ENCODE measurements at places on chromosomes 3 and 15.

DNA sequence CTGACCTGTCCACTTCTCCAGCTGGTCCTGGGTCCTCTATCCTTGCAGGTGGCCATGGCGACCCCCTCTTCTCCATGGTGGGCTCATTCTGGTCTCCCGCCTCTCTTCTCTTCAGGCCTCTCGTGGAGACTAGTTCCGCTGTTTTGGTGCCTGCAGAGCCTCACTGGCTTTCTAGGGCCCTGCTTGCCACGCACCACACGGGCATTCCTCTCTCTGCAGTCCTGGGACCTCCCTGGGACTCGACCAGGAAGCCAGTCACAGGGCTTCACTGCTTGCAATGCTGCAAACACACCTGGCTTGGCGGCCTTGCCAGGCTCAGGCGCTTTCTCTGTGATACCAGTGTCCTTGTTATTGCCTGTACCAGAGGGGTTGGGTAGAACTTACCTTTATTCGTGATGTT, 9.1 kb downstream of the SLC28A1 start:
- no peak for DNase-seq

DNA sequence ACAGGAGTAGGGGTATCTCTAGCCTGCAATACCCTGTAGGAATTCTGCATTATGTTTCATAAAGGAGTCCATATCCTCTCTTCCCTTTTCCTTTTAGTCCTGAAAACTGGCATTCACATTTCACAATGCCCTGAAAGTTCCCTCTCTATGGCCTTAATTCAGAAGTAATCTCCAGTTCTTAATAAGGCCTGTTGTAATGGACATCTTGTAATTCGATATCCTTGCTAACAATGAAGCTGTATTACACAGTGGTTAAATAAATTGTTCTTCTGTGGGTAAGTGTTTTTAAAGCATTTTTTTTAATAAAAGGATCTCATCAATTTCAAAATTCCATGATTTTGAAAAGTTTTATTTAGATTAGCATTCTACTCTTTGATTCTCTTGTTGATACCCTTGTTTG, 34.3 kb upstream of the NEO1 start:
- no peak for DNase-seq

- no peak for DNase-seq
Observed at GRCh38 chr15:34855413-34855812, 60.1 kb upstream of the ACTC1 start.

DNA sequence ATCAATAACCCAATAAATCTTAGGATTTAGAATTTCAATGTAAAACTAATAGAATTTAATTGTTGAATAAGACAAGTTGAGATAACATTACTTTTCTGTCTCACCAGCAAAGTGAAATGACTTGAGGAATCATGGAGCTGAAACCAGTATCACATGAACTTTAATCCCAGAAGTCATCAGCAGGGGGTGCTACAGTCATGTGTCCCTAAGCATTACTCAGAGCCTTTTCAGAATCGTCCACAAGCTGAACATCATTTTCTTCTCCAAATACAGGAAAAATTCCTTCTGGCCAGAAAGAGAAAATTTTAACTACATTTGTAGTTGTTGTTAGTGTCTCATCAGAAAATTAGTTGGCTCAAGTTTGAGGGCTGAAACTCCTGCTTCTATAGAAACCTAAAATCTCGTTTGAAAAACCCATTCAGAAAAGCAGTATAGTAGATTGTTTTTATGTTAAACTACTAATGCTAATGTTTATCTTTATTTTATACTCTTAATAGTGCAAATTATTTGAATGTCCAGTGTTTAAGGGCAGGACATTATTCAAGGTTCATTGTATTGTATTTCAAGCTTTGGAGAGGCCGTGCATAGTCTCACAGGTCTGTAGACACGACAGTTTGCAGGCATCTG, 384.1 kb downstream of the PLOD2 start:
- no peak for DNase-seq

DNA sequence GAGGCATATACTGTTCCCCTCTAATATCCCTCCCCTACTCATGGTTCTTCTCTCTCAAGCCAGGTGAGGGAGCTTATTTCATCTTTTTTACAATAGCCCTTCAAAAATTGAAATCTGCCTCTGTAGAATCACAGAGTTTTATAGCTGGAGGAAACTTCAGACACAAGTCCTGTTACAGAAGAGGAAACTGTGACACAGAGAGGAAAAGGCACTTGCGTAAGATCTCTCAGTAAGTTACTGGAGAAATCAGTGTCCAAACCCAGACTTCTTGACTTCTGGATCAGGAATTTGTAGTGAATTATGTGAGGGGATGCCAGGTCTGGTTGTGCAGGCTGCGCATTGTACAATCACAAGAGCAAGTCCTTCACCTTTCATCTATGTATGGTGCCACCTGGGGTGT, 4.6 kb downstream of the FGD5 start:
- DNase-seq: no peak

- no peak for DNase-seq
Observed at GRCh38 chr15:70286113-70286806, 188.5 kb upstream of the TLE3 start.

- DNase-seq: no peak
Observed at GRCh38 chr3:133506215-133506901, 67.1 kb upstream of the CDV3 start.

DNA sequence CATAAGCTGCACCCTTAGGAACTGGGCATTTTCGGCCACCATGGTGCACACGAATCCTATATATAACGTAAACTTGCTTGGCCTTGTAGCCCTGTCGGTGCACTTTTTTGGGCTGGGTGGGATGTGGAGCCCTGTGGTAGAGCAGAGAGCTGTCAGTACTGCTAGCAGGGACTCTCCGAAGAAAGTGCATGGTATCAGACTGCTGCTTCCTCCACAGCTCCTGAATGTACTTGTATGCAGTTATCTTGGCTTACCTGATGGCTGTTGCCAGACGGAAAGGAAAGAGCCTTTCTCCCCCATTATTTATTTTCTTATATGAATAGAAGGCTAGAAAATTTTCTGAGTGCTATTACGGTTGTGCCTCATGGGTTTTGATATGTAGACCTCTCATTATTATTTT, 8.4 kb downstream of the GALK2 start:
- no peak for DNase-seq

DNA sequence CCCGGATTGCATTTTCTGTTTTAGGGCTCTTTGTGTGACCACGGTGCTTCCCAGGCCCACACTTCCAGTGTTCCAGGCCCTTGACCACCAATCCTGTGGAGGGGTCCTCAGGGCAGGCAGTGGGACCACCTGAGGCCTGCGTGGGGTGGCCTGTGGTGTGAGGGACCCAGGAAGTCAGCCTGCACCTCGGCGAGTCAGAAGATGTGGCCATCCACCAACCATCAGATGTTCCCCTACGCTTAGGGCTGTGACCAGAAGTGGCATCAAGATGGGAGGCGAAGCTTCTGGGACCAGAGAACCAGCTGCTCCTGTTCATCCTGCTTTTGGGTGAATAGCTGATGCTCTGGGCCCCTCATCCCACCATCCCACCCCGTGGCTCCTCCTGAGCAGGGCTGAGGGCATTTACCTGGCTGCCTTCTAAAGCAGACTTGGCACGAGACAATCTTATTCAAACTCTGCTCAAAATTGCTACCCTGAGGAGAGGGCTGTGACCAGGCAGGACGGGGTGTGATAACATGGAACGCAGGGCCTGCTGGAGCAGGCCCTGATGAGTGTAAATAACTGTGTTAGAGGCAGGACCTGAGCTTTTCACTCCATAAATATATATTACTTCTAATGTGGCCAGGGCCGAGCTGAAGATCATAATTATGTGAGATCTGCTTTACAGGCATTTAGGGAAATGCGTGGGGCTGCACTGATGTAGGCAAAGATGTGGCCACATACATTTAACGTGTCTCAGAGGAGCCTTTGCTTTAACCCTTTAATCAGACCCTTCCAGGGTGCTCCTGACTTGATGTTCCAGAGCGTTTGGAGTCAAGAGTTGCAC, 28.8 kb downstream of the SMAD3 start:
- no peak for DNase-seq

DNA sequence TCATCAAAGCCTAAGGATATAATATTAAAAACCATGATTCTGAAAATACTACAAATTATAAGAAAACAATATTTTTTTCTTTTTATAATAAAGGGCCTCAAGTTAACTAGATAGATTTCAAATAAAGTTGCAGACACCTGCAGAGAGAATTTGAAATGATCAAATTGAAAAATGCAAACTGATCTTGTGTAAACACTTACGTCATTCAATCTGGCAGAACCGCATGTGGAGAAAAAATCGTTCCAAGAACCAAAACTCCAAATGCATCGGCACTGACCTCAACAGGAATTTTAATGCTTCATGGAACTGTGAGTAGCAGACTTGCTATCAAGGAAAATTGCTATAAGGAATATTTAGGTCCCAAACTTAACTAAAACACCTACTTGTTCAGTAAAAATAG, 17.2 kb downstream of the CPA3 start:
- DNase-seq: no peak

GRCh38 chr3:39433642-39434041, 27.1 kb downstream of the RPSA start:
- DNase-seq: no peak

DNA sequence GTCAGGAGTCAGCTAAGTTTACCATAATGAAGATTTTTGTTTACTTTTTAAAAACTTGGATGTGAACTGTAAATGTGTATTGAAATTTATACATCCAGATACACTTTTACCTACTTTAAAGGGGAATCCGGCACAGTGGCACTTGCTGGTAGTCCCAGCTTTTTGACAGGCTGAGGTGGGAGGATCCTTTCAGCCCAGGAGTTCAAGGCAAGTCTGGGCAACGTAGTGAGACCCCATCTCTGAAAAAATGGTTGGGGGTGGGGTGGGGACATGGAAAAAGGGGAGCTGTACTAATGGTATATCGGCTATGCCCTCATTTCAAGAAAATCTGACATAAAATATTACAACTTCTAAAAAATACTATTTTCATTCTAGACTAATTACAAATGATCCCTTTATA, 95.8 kb upstream of the CGNL1 start:
- no peak for DNase-seq

DNA sequence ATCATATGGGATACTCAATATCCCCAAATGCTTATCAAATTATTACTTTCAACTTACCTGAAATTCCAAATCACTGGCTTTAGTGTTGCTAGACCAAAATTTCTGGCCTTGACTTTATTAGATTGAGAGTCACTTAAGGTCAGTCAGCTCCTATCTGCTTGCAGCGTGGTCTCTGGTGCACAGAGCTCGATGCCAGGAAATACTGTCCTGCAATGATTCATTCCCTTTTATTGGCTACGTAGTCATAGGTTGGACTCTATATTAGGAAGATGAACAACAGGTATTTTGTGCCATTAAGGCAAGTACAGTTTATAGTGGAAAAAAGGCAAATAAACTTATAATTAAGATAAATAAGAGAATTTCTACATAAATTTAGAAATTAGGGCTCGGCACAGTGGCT, 378.6 kb upstream of the MCTP2 start:
- DNase-seq: no peak

GRCh38 chr3:195407531-195408409, 35.0 kb downstream of the ACAP2 start:
- no peak for DNase-seq

DNA sequence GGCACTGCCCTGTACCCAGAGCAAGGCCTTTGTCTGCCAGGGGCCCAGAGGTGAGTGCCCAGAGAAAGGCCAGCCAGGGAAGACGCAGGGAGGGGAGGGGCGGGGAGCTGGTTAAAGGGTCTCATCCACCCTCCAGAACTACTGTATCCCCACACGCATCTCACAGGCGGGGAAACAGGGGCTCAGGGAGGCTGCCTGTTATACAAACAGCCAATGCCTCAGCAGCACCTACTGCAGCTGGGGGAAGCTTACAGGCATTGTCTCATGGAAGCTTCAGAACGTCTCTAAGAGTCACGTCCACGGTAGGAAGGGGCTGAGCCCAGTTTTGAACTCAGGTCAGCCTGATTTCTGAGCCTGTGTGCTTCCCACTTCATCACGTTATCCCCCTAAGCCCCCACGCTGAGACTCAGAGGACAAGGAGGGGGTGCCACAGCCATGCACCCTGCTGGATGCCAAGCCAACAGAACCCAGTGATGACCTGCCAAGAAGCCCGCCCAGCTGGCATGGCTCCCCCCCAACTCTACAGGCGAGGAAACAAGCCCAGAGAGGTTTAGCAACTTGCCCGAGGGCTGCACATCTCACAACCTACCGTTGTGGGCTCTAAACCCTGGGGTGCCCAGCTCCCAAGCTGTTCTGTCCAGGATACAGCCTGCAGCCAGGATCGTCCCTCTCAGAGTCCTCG, 54.5 kb downstream of the IQSEC1 start:
- DNase-seq: no peak

- DNase-seq: peak; percentile 17
Observed at GRCh38 chr3:10344147-10344943, 23.4 kb upstream of the SEC13 start.

GRCh38 chr15:90638963-90639362, 78.2 kb upstream of the BLM start:
- DNase-seq: no peak

- no peak for DNase-seq
Observed at GRCh38 chr15:38623744-38624143, 59.1 kb upstream of the RASGRP1 start.

DNA sequence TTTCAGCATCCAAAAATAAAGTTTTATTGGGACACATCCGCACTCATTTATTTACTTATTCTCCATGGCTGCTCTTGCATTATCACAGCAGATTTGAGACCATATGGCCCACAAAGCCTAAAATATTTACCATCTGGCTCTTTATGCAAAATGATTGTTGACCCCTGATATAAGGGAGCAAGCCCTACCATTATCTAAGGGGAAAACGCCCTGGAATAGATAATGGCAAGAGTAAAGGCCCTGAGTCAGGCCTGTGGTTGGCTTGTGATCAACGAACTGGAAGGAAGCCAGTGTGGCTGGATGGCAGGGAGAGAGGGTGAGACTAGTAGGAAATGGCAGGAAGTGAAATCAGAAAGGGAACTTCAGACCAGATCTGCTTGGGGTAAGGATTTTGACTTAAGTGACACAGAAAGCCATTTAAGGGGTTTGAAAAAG, 24.6 kb upstream of the DMXL2 start:
- DNase-seq: no peak

DNA sequence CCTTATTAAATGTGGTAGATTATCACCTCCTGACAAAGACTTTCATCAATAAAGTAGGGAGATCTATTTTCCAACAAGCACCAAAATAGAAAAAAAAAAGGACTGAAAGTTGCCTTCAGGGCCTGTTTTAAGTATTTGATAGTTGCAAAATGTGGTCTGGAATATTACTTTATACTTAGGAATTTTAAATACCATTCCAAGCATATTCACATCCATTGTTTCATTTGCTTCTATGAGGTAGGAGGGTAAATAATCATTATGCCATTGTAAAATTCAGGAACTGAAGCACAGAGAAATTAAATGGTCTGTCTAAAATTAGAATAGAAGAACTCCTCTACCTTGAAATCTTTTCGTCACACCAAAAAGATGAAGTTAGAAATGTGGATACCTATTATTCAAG, 110.0 kb downstream of the TMCC1 start:
- DNase-seq: no peak

DNA sequence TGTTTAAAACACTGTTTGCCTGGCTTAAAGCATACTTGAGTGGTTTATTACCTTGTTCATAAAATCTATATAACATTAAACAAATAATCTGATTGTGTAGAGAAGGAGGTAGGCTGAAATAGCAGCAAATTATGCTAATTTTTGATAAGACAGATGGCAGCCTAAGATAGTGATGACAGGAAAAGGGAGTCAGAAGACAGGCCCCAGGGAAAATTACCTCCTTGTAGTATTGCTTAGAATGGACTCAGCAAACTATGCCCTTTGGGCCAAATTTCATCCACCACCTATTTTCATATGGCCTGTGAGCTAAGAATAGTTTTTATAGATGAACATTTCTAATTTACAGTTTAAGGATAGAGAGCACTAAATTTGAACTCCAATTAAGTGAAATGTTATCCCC, 37.8 kb downstream of the CHD2 start:
- DNase-seq: no peak

All from stimulated activated CD8-positive, alpha-beta memory T cell treated with anti-CD3 and anti-CD28 coated beads, Interleukin-7, amount 100 ng/mL, for 1 hour (primary cell).